ENCODE measurements at places on chromosomes 5 and 9.

DNA sequence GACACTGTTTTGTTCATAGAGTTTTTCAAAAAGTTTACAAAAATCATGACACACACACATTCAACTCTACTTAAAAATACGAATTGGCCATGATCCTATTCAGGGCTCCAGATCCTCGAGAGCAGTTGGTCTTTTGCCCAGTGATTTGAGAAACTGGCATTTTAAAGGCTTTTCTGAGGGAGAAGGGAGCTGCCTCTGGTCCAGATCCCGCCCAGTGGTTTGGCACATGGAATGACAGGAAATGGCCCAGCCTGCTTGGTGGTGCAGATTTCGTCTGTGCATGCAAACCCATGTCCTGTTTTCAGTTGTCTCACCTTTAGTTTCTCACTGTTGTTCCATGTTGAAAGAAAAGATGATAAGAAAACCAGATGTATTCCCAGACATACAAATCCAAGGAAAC is 3.6 kb downstream of the CAMK4 start:
- peak; percentile 69 for DNase-seq

- no peak for DNase-seq
These were observed 19.1 kb upstream of the SLC31A2 start for GRCh38 chr9:113131689-113132151.

DNA sequence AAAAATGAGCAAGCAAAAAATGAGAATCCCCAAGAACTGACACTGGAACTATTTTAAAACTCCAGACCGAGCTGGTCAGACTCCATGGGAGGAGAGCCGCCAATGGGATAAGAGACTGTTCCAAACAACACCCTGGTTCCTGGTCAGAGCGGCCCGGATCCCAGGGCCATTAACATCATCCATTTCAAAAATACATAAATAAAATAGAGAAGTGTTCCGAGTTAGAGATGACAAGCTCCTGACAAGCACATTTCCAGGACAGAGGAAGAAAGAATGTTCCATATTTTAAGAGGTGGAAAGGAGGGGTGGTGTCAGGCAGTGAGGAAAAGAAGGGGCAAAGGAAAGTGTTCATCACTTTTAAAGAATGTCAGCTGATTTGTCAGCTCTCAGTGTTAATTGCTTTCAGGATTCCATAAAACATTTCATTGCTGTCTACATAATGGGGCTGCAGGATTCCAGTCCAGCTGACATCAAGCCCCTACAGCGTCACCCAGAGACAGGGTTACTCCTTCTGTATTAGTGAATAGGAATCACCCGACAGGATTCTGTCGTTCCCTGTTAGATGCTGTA is 202.5 kb upstream of the TRIM32 start:
- DNase-seq, result no peak

DNA sequence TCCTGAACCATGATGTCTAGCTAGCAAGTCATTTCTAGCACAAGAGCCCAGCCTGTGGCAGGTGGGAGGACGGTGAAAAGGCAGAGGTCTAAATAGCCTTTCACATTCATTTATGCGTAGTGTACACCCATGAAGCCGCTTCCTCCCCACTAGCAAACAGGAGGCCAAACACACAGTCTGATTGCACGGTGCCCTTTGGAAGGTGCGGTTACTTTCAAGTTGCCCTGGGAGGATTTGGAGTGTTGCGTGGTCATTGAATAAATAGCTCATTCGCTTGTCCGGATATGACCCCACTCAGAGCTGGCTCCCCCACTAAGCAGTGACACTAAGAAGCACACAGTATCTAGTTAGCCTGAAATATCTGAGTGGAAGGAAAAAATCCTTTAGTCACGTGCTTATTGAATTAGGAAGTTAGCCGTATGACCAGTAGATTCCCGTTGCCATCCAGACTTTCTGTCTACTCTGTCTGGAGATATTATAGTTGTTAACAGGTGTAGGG is 664 bp upstream of the ARSB start:
- DNase-seq, result peak; percentile 25

DNA sequence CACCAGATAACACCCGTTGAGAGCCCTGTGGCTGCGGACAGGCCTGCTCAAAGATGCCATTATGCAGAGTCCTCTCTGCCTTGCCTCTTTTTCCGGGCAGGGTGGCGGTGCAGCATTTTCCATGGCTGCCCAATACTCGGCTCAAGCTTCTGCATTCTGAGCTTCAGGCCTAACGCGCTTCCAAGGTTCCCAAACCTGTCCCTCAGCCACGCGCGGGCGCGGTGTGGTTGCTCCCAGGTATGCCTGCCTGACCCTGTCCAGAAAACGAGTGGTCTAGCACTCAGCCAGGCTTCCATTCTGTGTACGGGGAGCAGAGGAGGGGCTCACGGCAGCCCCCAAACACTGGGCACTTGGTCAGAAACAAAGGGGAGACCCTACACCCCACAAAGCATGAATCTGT is 27.9 kb upstream of the CNOT6 start:
- no peak for DNase-seq

DNA sequence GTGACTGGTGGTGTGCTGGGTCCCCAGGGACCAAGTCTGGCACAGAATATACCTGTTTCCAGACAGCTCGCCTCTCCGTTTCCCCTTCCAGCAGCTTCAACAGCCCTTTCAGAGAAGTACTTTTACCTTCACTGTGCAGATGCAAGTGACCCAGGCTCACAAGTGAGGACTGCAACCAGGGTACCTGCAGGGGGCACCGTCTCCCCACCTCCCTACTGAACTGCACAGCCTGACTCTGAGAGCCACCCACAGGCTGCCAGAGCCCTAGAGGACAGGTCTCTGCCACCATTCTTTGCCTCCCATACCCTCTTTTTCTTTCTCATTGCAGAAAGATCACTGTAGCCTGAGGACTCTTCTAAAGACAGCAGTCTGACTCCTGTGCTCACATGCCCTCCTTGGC is 15.4 kb downstream of the IL9 start:
- DNase-seq, result no peak
